ENCODE measurements at places on chromosomes 5 and 9. TPM values are rescaled to one million over a fixed set of nuclear protein-coding genes. Genes with fewer than 3 reads are reported as not detected.

GRCh38 chr5:157828944-157829639 lies 29.9 kb downstream of the CLINT1 start:
- DNase-seq: no peak

Gene C5orf63
- total RNA-seq: 10.3 TPM

DNA sequence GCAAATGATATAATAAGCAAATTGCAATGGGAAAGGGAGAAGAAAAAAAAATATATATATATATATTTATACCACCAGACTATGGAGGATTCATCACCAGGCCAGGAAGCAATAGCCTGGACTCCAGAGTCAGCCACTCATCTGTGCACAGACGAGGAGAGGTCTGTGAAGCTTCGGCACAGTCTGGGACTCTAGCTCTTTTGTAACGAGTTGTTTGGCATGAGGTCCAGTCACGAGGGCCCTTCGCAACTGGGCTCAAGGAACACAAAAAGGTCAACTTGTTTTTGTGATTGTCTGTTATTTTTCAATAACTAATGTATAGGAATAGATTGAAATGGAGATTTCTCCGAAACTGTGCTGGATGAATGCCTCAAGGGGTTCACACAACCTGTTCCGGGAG lies 14.7 kb upstream of the FGF1 start:
- DNase-seq: no peak

DNA sequence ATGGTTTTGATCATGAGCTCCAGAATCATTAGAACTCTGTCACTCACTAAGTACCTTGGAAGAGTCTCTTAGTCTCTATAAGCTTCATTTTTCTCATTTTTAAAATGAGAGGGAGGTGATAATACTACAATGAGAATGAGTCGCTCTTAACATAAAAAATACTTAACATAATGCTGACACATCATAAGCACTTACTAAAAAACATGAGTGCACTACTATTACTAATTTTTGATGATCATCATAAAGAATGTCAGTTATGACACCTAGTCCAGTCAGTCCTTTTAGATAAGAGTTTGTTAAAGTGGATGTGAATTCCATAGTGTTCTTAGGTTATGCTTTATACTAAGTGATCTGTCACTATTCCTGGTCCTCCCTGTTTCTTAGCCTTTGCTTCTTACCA lies 200.4 kb upstream of the SLC24A2 start:
- no peak for DNase-seq

Data from glomerular endothelial cell (primary cell).